Muscle of arm (tissue), 14 donors: ENCODE measurements at places on chromosomes 7 and 10. TPM values are rescaled to one million over a fixed set of nuclear protein-coding genes. Genes with fewer than 3 reads are reported as not detected.

Gene TSPAN14
- 65.8 TPM for polyA plus RNA-seq

Gene ST8SIA6
- not detected for polyA plus RNA-seq

Gene ANKRD30A
- polyA plus RNA-seq: not detected

Gene NPFFR1
- not detected for polyA plus RNA-seq

Gene TYW1B
- 4.4 TPM for polyA plus RNA-seq

Gene GPRIN2
- 0.12 TPM for polyA plus RNA-seq

Gene COX19
- polyA plus RNA-seq: 12.1 TPM

Gene CPXM2
- not detected for polyA plus RNA-seq

Gene LRMDA
- polyA plus RNA-seq: 3.5 TPM

Gene ITIH2
- 10.8 TPM for polyA plus RNA-seq

Gene PTPRZ1
- 2.7 TPM for polyA plus RNA-seq

Gene DOCK4
- polyA plus RNA-seq: 12.2 TPM

Gene SPRN
- 3.2 TPM for polyA plus RNA-seq

Gene HMX2
- polyA plus RNA-seq: not detected

Gene LRRC18
- polyA plus RNA-seq: 0.22 TPM

Gene ZP3
- 12.4 TPM for polyA plus RNA-seq

Gene WNT2
- polyA plus RNA-seq: 4.1 TPM

Gene TIMM23B
- 11.6 TPM for polyA plus RNA-seq

Gene ADIRF
- 10.1 TPM for polyA plus RNA-seq

Gene EVX1
- polyA plus RNA-seq: not detected

Gene BICC1
- polyA plus RNA-seq: 20.0 TPM

Gene HABP2
- polyA plus RNA-seq: 0.11 TPM

Gene ZNF735
- polyA plus RNA-seq: not detected

Gene MKX
- 4.7 TPM for polyA plus RNA-seq

Gene GRB10
- 13.5 TPM for polyA plus RNA-seq

Gene C10orf105
- polyA plus RNA-seq: 0.17 TPM
